Cardiac muscle cell (in vitro differentiated cells and primary cell): ENCODE measurements at places on chromosomes 3 and 15.
A peak's percentile ranks its signal among the peaks of the same experiment; 100 is the strongest.

GRCh38 chr3:128607710-128608048 is 42.9 kb downstream of the RPN1 start:
- no peak for DNase-seq

GRCh38 chr3:143597774-143598652 is 250.3 kb downstream of the SLC9A9 start:
- DNase-seq: peak; percentile 10

DNA sequence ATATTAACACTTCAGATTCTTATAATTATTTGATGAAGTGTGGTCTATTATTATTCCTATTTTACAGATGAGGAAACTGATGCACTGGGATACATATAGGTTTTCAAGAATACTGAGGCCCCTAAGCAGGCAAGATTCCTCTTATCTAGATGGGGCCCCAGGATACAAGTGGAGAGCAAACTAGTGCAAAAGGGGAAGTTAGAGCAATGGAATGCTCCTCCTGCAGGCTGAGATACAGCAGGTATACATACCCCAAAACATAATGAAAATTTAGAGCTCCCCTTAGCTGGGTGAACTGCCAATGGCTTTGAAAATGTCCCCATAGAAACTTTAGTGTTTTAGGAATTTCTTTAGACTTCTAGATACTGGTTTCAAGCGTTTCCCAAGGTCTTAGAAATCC is 247.1 kb downstream of the CHST2 start:
- no peak for DNase-seq

- DNase-seq: peak; percentile 40
These were observed at the start of gene CCR4 for GRCh38 chr3:32951410-32951811. TSS of gene CCR4 (plus strand) at chr3:32951644. CDS start at chr3:32953423, 1,779 bp downstream.

DNA sequence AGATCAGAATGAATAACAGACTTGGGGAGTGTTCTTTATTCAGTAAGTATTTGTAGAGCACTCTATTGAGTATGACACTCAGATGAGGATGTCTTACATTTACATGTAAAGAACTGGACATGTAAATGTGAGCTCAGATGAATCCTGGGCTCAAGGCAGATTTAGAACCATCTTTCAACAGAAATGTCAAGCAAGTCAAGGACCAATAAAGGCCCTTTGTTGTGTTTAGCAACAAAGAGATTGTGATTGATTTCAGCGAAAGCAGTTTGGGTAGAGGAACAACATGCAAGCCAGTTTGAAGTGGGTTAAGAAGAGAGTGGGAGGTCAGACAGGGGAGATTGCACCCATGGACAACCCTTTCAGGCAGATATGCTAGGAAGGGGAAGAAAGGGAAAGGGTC is 194.2 kb upstream of the DNAJC19 start:
- DNase-seq: no peak
